ENCODE measurements at places on chromosomes 2 and 18. TPM values are rescaled to one million over a fixed set of nuclear protein-coding genes. Genes with fewer than 3 reads are reported as not detected.

SLC5A7 gene
- total RNA-seq = not detected

LRRC30 gene
- total RNA-seq = not detected

STPG4 gene
- not detected for total RNA-seq

TRIM43 gene
- not detected for total RNA-seq

CHRNA1 gene
- total RNA-seq = not detected

IL1RN gene
- total RNA-seq = 167 TPM

APCDD1 gene
- total RNA-seq = not detected

HAUS1 gene
- 27.1 TPM for total RNA-seq

PNKD gene
- 24.8 TPM for total RNA-seq

CAD gene
- total RNA-seq = 30.3 TPM

GALNT5 gene
- 27.0 TPM for total RNA-seq

CASP10 gene
- 4.9 TPM for total RNA-seq

LRATD1 gene
- 16.6 TPM for total RNA-seq

IL36A gene
- total RNA-seq = 3.0 TPM

GBX2 gene
- total RNA-seq = not detected

LRP2 gene
- under 0.01 TPM for total RNA-seq

CABYR gene
- total RNA-seq = 1.9 TPM

SERPINB10 gene
- total RNA-seq = 4.8 TPM

LRPPRC gene
- 89.5 TPM for total RNA-seq

GPR55 gene
- under 0.01 TPM for total RNA-seq

ATIC gene
- 33.5 TPM for total RNA-seq

GALNT14 gene
- 12.8 TPM for total RNA-seq

KIF1A gene
- not detected for total RNA-seq

SLC14A1 gene
- not detected for total RNA-seq

RTKN gene
- total RNA-seq = 53.7 TPM

NGEF gene
- total RNA-seq = 0.96 TPM

SH2D6 gene
- not detected for total RNA-seq

RNF125 gene
- total RNA-seq = 1.5 TPM

BMP10 gene
- not detected for total RNA-seq

PRSS56 gene
- total RNA-seq = not detected

GPAT2 gene
- 1.5 TPM for total RNA-seq

GULP1 gene
- 62.7 TPM for total RNA-seq

DUSP19 gene
- total RNA-seq = 0.24 TPM

Measured in tracheal epithelial cell (primary cell).